ENCODE measurements at places on chromosomes 5 and 9.

GRCh38 chr5:97846643-97847042 is 663.6 kb upstream of the RIOK2 start:
- DNase-seq: no peak

DNA sequence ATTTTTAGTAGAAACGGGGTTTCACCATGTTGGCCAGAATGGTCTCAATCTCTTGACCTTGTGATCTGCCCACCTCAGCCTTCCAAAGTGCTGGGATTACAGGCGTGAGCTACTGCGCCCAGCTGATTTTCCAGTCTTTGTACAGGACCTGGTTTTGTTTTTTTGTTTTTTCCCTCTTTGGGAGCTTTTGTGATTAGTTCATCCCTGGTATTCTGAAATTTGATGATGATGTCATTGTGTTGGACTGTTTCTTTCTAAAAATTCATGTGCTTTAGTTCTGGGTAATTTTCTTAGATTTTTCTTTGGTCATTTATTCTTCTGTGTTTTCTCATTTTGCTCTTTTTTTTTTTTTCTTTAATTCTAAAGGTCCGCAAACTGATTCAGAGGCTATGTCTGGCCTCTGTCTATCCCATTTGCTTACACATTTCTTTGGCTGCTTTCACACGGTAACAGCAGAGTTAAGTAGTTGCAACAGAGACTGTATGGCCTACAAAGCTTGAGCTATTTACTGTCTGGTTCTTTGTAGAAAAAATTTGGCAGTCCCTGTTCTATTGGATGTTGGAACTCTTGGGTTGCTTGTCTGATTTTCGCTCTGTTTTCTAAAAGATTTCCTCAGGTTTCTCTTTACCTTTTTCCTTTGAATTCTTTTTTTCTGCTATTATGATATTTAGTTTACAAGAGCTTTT is 24.8 kb downstream of the STX17 start:
- no peak for DNase-seq

DNA sequence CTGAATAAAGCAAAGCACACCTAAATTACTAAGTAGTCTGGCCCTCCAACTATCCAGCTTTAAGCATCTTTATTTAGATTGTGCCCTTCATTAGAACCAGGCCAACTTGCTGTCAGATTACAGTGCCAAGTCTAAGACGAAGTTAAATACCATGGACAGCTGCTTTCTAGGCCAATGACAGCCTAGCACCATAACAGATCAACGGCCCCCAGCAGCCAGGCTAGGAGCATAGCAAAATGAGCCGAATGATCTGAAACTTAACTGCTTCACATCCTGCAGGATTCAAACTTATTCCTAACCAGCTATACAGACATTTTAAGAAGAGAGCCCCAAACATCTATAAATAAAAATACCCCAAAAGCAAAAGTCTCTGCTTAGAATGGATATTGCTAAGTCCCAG is 6.8 kb downstream of the SLC24A2 start:
- DNase-seq: no peak

DNA sequence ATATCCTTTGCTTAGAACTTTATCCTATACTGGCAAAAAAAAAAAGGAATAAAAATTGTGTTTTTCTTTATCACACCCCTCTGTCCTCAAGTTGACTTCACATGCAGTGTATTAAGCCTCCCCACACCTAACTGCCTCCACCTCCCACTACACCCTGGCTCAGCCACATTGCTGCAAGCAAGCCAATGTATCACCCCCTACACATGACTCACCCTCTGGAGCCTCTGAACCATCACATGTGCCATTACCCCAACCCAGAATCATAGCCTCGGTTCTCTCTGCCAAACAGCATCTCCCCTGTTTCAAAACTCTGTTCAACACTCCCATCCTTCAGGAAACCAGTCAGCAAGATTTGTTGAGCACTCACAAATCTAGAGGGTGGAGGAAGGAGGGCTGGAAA is 209.0 kb downstream of the CWC27 start:
- DNase-seq: no peak

- DNase-seq: no peak
Measured at GRCh38 chr5:65774346-65774745, 52.3 kb downstream of the NLN start.

DNA sequence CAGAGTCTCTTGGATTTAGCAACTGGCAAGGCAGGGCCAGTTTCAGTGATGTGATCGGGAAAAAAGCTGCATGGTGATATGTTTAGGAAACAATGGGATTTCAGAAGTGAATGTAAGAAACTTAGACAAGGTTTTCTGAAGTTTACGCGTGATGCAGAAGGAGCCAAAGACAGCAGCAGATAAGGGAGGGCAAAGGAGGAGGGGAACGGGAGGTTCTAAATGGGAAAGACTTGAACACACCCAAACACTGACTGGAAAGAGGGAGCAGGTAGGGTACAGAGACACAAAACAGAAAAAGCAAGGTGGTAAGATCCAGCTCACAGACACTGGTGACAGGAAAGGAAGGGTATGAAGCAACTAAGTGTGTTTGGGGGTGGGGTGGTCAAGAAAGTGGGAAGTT is 115.4 kb downstream of the EPB41L4A start:
- DNase-seq: no peak

GRCh38 chr9:126287166-126287866 is 39.3 kb upstream of the MVB12B start:
- no peak for DNase-seq

- no peak for DNase-seq
Measured at GRCh38 chr9:134651226-134651905, 9.8 kb downstream of the COL5A1 start.

GRCh38 chr9:3730511-3730922 is 204.7 kb upstream of the RFX3 start:
- DNase-seq: no peak

DNA sequence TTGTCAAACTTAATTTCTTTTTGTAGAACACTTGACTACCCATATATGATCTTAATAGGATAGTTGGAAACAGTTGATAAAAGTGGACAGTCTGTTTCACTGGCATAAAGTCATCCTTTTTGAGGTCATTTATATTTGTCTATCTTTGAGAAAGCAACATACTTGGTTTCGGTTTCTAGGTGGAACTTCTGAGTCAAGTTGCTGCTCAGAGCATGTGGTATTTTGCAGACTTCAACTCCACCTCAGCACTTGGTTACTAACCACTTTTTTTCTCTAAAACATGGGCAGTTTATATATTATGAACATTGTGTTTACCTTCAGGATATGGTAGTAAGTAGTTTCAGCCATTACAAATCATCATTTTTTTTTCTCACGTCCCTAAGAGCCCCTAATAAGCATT is 1749.0 kb upstream of the C9orf72 start:
- DNase-seq: no peak

- no peak for DNase-seq
Measured at GRCh38 chr5:115372146-115372545, 75.7 kb upstream of the CCDC112 start.

GRCh38 chr5:105639068-105639467 is 2031.7 kb downstream of the EFNA5 start:
- DNase-seq: no peak

- no peak for DNase-seq
Measured at GRCh38 chr5:36598045-36598444, 8.4 kb upstream of the SLC1A3 start.

- DNase-seq: no peak
Measured at GRCh38 chr5:78929833-78930232, 55.3 kb downstream of the ARSB start.

- no peak for DNase-seq
Measured at GRCh38 chr9:78769690-78770089, 472.8 kb downstream of the PSAT1 start.

DNA sequence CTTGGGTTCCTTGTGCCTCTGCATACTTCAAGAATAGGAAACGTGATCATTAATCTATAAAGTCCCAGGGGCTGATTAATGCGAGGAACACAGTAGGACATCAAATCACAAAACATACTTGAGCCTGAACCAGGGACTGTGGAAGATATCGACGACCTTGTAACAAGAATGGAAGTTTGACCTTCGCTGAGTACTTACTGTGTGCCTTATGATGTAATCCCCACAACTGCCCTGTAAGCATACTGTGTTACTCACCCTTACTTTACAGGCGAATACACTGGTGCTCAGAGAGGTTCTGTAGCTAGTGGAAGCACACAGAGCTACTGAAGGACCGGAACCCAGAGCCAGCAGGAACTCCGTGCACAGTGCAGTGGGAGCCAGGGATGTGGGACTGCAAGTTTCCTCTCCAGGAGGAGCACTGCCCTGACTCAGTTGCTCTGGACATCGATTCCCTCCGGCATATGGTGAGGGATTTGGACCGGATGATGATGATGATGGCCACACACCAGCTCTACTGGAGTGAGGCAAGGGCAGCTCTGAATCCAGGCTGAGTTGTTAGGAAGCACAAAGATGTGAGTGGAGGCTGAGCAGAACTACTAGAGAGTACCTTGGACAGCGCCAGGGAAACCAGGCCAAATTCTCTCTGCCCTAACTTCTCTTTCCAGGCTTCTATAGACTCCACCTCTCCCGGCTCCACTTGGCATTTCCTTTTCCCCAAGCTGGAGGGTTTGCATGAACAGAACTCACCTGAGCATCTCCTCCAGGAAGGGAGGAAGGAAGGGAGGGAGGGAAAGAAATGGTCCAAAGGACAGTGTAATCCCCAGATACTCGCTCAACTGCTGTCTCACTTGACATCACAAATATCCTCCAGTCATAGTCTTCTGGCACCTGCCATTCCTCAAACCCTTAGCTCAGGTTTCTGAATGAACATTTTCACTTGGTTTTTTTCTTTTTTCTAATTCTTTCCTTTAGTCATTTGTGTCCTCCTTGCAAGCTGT is 1.5 kb upstream of the GABBR2 start:
- no peak for DNase-seq

GRCh38 chr9:123191680-123192079 is 76.7 kb downstream of the STRBP start:
- DNase-seq: no peak

- DNase-seq: no peak
Measured at GRCh38 chr9:96183751-96184150, 118.2 kb downstream of the HSD17B3 start.

- DNase-seq: no peak
Measured at GRCh38 chr5:127002390-127002789, 28.0 kb downstream of the MARCHF3 start.

DNA sequence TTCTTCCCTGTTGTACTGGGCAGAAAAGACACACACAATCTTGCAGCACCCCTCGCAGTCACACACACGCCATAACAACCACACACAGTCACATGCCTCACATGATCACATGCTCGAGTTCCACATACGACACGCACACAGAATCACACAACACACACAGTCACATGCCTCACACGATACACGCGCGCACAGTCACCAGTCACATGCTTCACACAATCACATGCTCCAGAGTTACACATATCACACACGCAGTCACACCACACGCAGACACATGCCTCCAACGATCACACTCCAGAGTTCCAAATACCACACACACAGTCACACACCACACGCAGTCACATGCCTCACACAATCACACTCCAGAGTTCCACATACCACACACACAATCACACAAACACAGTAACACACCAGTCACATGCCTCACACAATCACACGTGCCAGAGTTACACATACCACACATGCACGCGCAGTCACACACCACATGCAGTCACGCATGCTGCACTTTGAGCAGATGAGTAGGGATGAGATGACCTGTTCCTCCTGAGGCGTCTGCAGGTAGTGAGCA is 49.0 kb upstream of the LRRC14B start:
- no peak for DNase-seq

GRCh38 chr5:66358741-66359140 is 214.6 kb downstream of the SREK1 start:
- DNase-seq: no peak

DNA sequence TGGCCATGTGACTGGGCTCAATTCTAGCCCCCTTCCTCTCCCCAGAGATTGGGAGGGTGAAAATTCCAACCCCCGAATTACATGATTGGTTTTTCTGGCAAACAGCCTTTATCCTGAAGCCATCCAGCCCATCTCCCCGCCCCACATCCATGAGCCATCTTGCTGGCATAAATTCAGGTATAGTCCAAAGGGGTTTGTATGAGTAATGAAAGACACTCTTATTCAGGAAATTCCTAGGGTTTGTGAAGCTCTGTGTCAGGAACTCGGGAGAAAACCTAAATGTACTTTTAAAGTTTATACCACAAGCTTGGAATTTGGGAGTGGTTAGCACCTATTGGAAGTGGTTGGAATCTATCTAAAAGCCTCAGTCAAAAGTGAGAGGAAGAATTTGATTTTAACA is 80.6 kb upstream of the SIMC1 start:
- DNase-seq: no peak

DNA sequence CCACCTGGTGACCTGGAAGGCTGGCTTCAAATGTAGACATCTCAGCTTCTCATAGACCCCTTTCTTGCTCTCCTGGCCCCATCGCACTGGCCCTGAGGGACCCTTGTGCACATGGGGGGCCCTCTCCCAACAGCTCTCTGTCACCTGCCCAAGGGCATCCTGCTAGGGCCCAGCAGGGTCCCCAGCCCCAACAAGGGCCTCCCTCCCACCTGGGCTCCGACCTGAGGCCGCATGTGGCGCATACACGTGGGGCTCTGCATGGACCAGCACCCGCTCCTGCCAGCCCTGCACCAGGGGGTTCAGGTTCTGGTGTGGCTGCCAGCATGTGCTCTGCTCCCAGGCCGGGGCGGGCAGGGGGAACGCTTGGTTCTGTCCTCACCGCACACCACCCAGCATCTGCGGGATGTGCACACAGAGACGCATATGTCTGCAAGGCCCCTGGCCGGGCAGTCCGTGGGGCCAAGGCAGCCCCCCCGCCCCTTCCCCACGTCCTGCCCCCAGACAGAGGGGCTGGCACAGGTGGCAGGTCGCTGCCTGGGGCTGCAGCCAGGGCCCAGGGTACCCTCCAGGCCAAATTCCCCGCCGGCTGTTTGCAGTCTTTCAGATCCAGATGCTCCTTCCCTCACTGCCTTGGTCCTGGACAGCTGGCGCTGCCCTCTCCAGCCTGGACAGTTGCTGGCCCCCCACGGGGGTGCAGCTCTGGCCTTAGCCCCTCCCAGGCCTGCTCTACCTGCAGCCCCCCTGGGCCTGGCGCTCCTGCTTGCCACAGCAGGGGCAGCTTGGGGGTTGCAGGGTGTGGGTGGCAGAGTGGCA is 17.9 kb upstream of the NRARP start:
- no peak for DNase-seq

DNA sequence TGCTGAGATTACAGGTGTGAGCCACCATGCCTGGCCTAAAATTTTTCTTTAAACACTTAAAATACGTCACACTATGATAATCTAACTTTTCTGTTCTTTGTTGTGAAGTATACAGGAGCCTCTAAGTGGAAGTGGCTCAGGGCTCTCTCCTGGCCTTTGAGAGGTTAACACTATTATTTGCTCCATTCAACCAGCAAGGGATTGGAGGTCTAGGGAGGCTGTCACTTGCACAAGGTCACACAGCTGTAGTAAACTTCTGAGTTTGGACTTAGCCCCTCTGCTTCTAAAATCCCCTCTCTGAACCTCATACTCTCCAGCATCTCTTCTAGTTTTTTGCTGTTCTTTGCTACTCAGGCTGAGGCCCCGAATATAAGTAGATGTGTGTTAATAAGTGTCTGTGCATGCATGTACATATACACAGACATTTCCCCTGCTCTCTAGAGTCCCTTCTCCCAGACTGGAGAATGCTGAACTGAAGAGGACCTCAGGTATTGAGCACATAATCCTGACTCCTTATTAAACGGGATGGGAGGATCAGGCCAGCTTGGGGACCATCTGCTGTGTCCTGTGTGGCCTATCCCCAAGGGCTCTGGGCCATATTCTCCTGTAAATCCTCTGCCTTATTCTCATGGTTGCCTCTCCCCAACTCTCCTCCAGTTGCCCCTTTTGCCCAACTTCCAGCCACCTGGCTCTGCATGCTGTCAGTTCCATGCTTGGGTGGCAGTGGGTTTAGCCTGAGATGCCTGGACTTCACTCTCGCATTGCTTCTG is 87.0 kb upstream of the SPRY4 start:
- no peak for DNase-seq
